ENCODE measurements at places on chromosomes 7 and 10. TPM values are rescaled to one million over a fixed set of nuclear protein-coding genes. Genes with fewer than 3 reads are reported as not detected.
A peak's percentile ranks its signal among the peaks of the same experiment; 100 is the strongest.

SBDS gene
- 72.4 TPM for total RNA-seq

PDE1C gene
- total RNA-seq = 14.1 TPM

CALN1 gene
- total RNA-seq = not detected

ADAMTS14 gene
- 1.4 TPM for total RNA-seq

DNA sequence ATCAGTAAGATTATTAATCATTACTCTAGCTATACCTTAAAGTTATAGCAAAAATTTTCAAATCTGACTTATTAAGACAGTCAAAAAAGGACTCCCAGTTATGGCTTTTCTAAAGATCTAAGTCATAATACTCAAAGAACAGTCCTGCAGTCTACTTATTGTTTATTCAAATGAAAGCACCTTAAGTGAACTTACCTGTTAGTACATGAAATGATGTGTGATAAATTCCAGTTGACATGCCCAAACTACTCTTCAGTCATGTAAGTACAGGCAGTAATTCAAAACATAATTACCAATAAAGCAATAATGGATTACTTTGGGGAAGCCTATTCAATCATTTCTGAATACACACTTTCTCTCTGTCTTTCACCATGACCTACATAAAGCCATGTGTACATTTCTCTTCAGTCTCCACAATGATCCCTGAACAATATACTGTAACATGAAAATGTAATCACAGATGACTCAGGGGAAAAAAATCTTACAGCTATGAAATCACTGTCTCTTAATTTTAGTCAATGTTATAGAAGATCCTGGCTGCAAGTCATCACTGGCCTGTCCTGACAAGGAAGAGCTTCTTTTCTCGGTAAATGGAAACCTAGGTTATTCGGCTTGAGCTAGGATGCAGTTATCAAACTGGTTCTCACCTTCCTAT lies 420.7 kb upstream of the LRRTM3 start:
- H3K4me3 ChIP-seq = no peak overlapping the region
- H3K27me3 ChIP-seq = no peaks in the 10 kb centered on the region
- no peaks in the 10 kb centered on the region for H3K36me3 ChIP-seq
- H3K27ac ChIP-seq = no peak overlapping the region

- H3K36me3 ChIP-seq = no peaks in the 10 kb centered on the region
- H3K4me3 ChIP-seq = no peak overlapping the region
- H3K4me1 ChIP-seq = peaks cover 12% of the 10 kb centered on the region
- no peaks in the 10 kb centered on the region for H3K27me3 ChIP-seq
- DNase-seq = peak; percentile 57
These were observed 15.3 kb upstream of the RSU1 start for GRCh38 chr10:16832351-16833080.

GRCh38 chr7:3120513-3120912 lies 76.8 kb upstream of the CARD11 start:
- 0 out of 2 replicates have a peak, but pooled peaks cover 6% of the 10 kb centered on the region for H3K27me3 ChIP-seq
- DNase-seq = no peak
- H3K4me3 ChIP-seq = no peak overlapping the region
- no peak overlapping the region for H3K27ac ChIP-seq

- H3K27ac ChIP-seq = no peak overlapping the region
- no peaks in the 10 kb centered on the region for H3K27me3 ChIP-seq
- peak; percentile 89 for DNase-seq
These were observed 34.8 kb downstream of the GRID2IP start for GRCh38 chr7:6516387-6516983.

DNA sequence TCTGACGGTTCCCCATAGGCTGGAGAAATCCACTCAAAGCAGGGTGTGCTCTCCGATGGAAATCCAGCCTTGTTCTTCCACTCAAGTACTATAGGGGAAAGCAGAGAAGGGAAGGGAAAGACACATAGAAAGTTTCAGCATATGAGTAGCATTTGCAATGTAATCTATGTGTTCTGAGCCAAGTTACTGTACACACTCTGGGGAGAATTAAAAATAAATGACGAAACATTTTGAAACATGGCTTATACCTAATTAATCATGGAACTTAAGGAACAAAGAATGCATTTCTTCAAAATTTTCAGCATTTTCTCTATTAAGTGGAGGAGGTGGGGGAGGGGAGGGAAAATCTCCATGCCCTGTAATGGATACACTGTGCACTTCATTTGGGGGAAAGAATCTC lies 198.1 kb upstream of the HABP2 start:
- DNase-seq = no peak
- H3K4me1 ChIP-seq = no peaks in the 10 kb centered on the region
- no peak overlapping the region for H3K4me3 ChIP-seq
- H3K27ac ChIP-seq = no peak overlapping the region
- H3K36me3 ChIP-seq = no peaks in the 10 kb centered on the region

All from PC-3 (cell line).